ENCODE measurements at places on chromosomes 3 and 15.

- no peak for DNase-seq
Observed at GRCh38 chr3:96319166-96319565, 495.2 kb upstream of the EPHA6 start.

- DNase-seq = no peak
Observed at GRCh38 chr3:138210528-138210927, 23.4 kb downstream of the ARMC8 start.

DNA sequence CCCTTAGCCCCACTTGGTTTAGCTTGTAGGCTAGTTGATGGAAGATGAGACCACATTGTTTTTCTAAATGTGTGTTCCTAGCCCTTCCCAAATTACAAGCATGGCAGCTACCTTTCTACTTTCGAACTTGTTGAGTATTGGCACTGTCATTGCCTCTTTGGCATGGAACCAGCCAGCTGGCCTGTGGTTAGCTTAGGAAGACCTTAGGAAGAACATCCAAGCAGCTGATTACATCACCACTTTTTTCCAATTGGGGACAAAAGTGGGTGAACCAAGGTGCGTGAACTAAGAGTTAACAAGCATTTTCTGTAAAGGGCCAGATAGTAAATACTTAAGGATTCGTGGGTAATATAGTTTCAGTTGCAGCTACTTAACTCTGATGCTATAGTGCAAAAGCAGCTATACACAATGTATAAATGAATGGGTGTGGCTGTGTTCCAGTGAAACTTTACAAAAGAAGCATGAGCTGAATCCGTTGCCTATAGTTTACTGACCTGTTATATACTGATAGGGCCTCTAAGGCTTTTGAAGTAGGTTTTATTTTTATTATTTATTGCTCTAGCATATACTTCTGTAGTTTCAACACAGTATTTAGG lies 8.5 kb downstream of the KLHL18 start:
- no peak for DNase-seq

GRCh38 chr15:94080416-94080815 lies 150.9 kb upstream of the MCTP2 start:
- DNase-seq = no peak

- no peak for DNase-seq
Observed at GRCh38 chr3:56157693-56158362, 310.4 kb downstream of the ERC2 start.

DNA sequence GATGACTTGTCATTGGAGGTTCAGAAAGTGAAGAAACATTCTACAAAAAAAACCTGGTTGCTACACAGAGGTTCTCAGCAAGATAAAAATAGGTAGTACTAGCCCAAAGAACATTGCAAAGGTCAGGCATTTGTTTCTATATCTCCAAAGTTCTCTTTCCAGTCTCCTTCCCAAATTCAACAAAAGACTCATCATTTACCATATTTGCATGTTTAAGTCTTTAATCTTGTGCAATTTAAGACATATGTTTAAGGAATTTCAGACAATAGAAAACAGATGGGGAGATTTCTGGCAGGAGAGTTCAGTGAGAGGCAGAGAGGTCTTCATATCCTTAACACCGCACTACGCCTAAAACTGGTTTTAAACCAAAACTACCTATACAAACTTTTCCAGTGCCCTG lies 173.8 kb upstream of the THBS1 start:
- no peak for DNase-seq
